Activated T-cell treated with anti-CD3 and anti-CD28 coated beads, Interleukin-2, amount 50 U/mL, for 72 hours (primary cell): ENCODE measurements at places on chromosomes 2 and 18.

DNA sequence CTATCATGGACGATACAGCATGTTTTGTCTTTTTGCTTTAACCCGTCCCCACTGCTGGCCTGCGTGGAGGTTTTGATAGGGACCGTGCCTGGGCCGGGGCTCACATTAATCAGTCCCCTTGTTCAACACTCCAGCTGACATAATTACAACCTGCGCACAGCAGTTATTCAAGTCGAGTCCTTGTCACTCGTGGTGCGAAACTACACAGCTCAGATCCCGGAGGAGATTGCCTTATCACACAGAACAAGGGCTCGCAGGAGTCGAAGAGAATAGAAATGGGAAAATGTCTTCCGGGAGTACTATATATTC, 304.4 kb downstream of the ZNF407 start:
- DNase-seq, result no peak

DNA sequence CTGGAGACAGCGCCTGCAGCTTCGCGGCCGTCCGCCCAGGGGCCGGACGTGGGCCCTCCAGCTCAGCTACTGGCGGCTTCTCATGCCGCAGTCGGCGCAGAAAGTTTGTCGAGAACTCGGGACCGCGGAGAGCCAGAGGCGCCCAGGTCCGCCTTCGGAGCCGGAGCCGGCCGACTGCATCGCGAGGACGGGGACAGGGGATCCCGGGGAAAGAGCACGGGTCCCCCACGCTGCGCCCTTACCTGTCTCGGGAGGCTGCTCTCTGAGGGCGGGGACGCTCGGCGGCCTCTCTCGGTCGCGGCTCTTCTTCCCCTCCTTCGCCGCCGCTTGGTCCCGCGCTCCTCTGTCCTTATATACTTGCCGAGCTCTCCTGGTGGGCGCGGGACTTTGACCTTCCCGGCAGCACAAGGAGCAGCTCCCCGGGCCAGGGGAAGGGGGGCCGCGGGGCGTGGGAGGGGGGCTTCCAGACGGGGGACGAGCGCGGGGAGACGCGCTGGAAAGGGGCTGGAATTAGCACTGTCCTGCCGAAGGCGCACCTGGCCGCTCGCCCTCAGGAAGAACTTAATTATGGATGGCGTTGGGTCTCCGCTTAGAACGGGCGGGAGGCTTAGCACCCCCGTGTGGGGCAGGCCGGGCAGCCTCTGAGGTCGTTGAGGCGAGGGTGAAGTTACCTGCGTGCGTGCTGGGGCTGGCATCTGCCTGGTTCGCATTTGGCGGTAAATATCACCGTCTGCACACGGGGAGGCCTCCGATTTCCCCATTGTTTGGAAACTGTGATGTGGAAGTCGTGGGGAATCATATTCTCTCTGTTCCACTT, at the start of gene POMC:
Gene POMC, minus strand, starts transcription at position 325 of the 817 bp plus-strand sequence. CDS start 3,808 bp downstream, outside the sequence.
- DNase-seq, result peak; percentile 52

DNA sequence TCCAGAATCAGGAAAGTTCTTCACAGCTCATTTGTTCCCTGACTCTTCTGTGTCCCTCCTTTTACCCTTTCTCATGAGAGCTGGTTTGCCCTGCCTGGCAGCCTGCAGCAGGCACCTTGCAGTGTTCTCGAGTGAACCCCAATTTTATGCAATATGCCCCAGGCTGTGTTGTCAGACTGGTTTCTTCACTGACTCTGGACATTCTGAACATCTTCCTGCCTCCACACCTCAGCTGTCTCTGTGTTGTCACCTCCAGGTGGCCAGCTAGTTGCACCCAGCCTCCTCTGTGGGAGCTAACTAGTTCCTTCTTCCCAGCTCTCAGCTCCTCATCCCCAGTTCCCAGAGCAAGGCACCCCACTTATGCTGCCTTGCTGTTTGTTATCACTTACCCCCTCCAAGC, 5.5 kb downstream of the SETBP1 start:
- no peak for DNase-seq

GRCh38 chr2:22934747-22935146, 450.2 kb upstream of the KLHL29 start:
- DNase-seq, result no peak

GRCh38 chr2:23637011-23637778, 252.2 kb downstream of the KLHL29 start:
- no peak for DNase-seq
